ENCODE measurements at places on chromosomes 6 and 20. TPM values are rescaled to one million over a fixed set of nuclear protein-coding genes. Genes with fewer than 3 reads are reported as not detected.
A peak's percentile ranks its signal among the peaks of the same experiment; 100 is the strongest.

DNA sequence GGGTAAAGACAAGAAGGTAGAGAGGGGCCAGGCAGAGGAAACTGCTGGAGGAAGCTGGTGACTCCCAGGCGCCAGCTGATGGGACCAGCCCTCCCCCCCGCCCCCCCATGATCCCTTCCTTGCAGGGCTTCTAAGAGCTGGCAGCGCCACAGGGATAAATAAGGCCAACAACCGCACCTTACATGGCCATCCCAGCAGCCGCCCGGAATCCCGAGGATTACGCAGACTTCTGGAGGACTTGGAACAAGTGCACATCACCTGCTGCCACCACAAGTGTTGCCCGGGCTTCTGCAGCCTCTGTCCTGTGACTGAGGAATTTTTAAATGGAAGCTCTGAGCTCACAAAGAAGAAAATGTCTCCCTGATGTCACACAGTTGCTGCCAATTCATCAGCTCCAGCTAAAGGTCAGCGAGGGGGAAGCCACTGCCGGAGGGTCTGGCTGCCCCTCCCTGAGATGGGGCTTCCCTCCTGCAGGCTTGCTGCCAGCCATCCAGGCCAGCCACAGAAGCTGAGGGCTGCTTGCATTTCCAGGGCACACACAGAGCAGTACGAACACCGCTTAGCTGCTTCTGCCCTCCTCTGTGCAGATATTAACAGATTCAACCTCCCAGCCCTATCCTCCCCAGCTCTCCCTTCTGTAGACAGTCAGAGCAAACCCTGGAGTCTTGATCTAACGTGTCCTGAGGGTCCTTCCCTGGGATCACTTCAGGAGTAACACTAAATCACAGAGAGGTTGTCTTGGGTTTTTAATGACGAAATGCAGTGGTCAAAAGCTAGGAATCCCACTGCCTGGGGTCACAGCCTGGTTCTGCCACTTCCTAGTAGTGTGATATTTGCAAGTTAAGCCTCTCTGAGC is 38.6 kb upstream of the PIM1 start:
- peak; percentile 32 for DNase-seq

- no peak for DNase-seq
Measured at GRCh38 chr6:143294265-143294860, 156.1 kb downstream of the ADAT2 start.

- no peak for DNase-seq
Measured at GRCh38 chr6:63560801-63561287, 11.4 kb upstream of the LOC128125822 start.

- DNase-seq, result no peak
Measured at GRCh38 chr6:10537726-10538125, 16.6 kb downstream of the GCNT2 start.

DNA sequence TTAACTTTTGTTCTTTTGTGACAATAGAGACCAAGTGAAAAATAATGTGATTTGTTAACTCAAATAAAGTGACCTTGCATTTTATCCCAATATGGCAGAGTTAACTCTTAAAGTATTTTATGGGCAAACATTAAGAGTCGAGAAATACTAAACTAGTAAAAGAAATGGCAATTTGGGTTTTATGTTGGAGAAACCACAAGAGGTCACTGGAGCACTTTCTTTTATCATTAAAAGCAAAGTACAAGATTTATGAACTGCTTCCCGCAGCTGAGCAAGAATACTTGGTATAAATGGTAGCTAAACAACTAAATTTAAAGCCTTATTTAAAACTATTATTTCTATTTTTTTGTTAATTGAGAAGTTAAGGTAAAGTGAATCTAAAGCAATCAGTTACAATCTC is 33.5 kb upstream of the MCM9 start:
- DNase-seq, result no peak

DNA sequence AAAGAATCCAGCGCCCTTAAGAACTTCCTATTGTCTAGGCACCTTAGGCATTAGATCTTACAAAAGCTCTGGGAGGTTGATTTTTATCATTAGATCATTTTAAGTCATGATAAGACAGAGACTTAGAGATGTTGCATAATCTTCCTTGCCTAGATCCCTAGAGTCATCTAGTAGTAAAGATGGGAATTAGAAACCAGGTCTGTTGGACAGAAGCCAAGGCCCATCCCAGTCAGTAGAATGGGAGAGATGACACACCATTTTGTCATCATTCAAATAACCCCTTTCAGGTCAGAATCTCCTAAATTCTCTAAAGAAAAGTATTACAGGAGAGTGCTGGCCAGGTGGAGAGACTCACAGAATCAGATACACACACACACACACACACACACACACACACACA is 579.1 kb downstream of the BMP2 start:
- peak; percentile 67 for DNase-seq

DNA sequence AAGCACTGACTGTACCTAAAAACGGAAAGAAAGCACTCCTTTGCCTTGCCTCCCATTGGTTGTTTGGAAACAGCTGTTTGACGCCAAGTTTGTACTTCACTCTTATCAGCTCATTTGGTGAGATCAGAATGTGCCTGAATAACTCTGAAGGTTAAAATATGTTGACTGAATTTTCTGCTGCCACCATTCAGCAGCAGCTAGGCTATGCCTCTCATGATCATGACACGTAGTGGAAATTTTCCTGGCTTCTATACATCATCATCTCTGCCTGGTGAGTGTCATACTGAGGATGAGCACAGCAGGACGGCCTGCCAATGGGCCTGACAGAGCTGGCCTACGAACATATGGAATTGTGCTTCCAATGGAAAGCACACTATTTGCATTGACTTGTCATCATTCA is 704.9 kb upstream of the CITED2 start:
- DNase-seq, result no peak

The CST7 gene
- total RNA-seq, result 1.0 TPM

The SSTR4 gene
- not detected for total RNA-seq

The WFDC6 gene
- total RNA-seq, result not detected

The FHL5 gene
- not detected for total RNA-seq

The C6orf132 gene
- not detected for total RNA-seq
